Endodermal cell (in vitro differentiated cells): ENCODE measurements at places on chromosomes 4 and X. TPM values are rescaled to one million over a fixed set of nuclear protein-coding genes. Genes with fewer than 3 reads are reported as not detected.

GRCh38 chr4:158722291-158722916 is 792 bp downstream of the PPID start:
- DNase-seq = peak; percentile 65
- H3K27me3 ChIP-seq = no peaks in the 10 kb centered on the region
- peak overlapping the region; percentile 81 for H3K27ac ChIP-seq
- H3K4me1 ChIP-seq = no peaks in the 10 kb centered on the region
- H3K4me3 ChIP-seq = peak overlapping the region; percentile 97

DNA sequence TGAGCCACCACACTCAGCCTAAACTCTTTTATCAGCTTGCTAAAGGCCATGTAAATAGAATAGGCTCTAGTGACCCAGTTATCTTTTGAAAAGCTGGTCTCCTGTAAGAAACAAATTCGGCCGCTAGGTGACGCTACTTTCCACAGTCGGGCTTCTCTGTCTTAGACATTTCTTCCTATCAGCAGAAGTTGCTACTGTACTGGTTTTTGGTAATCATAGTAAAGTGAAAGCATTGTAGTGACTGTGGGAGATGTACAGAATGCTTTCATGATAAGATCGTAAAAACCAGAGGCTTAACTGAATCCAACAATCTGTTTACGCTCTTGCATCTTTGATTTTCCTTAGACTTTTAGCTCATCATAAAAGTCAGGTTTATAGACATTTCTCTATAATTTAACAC is 82.6 kb downstream of the GK start:
- peak; percentile 90 for DNase-seq
- no peaks in the 10 kb centered on the region for H3K36me3 ChIP-seq
- H3K4me3 ChIP-seq = no peak overlapping the region
- H3K27me3 ChIP-seq = no peaks in the 10 kb centered on the region
- H3K27ac ChIP-seq = no peak overlapping the region
- no peaks in the 10 kb centered on the region for H3K4me1 ChIP-seq

SMIM10L2A gene
- total RNA-seq = 6.1 to 12.1 TPM (median 6.7 TPM) in 3 replicates

SPACA5 gene
- total RNA-seq = not detected in 2 replicates
